ENCODE measurements at places on chromosomes 7 and 10.

GRCh38 chr7:142196066-142196840 is 61.6 kb downstream of the PRSS58 start:
- no peak for DNase-seq

- DNase-seq = no peak
These were observed 54.9 kb upstream of the DPYSL4 start for GRCh38 chr10:132131581-132132420.

DNA sequence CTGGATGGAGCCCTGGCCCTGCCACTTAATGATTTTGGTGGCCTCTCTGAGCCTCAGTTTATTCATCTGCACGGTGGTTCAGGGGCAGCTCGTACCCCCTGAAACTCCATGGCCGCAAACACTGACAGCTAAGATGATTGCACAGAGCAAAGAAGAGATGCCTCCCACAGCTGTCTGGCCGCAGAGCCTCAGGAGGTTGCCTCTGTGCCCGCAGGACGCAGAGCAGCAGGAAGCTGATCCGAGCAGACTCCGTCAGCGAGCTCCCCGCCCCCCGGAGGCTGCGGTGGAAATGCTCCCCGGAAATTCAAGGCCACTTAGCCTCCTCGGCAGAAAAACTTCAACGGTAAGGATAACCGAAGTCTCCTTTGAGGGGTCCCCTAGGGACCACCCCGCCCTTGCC is 30.2 kb upstream of the C10orf53 start:
- DNase-seq = no peak

GRCh38 chr7:50314836-50315592 is 10.5 kb downstream of the IKZF1 start:
- DNase-seq = no peak

- DNase-seq = no peak
These were observed 23.4 kb upstream of the RELN start for GRCh38 chr7:104012835-104013234.

DNA sequence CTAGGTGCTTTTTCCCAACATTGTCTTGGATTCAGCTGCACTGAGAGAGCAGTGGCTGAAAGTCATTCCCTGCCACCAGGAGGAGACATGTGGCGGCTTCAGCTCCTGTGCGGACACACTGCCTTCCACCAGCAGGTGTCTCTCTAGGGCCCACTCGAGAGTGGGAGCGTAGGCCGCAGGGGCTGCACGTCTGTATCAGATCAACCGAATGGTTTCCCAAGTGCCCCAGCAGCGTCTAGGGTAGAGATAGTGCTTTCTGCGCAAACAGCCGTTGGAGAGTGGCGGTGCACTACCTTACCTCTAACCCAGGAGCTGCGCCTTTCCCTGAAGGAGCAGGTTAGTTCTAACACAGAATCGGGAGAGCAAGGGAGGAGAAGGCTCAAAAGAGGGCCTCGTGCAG is 31.7 kb downstream of the PAPOLB start:
- DNase-seq = peak; percentile 34

- no peak for DNase-seq
These were observed 456 bp upstream of the DLD start for GRCh38 chr7:107890493-107890961.

DNA sequence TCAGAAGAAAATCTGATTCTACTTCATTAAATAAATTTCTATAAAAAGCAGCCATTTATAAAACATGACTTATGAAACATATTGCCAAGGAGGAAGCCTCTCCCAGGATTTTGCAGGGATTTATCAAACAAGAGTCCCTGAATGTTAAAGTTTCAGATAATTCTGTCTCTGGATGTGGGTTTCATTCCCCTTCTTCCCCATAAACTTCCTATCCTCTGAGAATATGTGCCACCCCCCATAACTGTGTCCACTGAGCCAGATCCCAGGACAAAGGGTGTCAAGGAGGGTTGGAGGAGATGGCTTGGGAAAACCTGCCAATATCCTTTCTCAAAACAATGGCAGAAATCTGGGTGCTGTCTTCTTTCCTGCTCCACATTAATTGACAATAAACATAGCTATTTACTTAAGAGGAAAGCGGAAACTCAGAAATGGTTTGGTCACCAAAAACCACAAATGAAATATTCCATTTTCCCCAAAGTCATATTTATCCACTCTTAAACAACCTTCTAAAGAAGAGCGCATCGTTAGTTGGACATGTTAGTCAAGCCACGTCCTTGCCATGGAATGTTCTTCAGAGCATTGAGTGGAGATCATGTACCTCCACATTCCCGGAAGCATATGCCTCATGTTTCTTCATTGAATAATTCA is 54.3 kb upstream of the AKR1E2 start:
- DNase-seq = no peak

GRCh38 chr7:27992755-27993493 is 187.7 kb downstream of the JAZF1 start:
- no peak for DNase-seq

DNA sequence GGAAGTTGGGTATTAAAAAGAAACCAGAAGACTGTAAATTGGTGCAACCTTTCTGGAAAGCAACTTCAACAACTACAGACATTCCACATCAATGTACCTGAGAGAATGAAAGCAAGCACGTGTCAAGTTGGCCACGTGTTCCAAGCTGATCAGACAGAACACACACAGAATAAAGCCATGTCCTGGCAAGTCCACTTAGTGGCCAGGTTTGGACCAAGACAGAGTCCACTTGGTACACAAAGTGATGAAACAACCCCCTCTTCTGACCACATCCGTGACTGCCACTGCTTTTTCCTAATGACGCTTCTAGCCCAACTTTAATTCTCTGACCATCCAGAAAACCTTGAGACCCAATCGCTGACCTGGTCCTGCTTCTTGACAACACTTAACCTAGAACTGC is 109.4 kb downstream of the ABLIM1 start:
- DNase-seq = no peak

DNA sequence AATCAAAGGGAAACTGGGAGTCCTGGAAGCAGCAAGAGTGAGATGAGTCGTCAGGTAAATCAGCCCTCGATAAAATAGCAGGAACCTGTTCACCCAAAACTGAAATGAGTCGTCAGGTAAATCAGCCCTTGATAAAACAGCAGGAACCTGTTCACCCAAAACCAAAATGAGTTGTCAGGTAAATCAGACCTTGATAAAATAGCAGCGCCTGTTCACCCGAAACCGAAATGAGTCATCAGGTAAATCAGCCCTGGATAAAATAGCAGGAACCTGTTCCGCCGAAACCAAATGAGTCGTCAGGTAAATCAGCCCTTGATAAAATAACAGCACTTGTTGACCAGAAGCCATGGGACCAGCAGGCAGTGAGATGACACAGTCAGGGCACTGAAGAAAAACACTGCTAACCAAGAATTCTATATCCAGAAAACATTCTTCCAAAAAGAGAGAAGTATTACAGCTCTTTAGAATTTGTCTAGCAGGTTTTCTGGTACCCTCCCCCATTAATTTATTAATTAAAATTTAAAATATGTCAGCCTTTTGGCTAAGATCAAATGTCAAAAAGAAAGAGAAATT is 3.4 kb upstream of the CYP2E1 start:
- no peak for DNase-seq

GRCh38 chr10:15084502-15084922 is 4.1 kb downstream of the ACBD7 start:
- no peak for DNase-seq

DNA sequence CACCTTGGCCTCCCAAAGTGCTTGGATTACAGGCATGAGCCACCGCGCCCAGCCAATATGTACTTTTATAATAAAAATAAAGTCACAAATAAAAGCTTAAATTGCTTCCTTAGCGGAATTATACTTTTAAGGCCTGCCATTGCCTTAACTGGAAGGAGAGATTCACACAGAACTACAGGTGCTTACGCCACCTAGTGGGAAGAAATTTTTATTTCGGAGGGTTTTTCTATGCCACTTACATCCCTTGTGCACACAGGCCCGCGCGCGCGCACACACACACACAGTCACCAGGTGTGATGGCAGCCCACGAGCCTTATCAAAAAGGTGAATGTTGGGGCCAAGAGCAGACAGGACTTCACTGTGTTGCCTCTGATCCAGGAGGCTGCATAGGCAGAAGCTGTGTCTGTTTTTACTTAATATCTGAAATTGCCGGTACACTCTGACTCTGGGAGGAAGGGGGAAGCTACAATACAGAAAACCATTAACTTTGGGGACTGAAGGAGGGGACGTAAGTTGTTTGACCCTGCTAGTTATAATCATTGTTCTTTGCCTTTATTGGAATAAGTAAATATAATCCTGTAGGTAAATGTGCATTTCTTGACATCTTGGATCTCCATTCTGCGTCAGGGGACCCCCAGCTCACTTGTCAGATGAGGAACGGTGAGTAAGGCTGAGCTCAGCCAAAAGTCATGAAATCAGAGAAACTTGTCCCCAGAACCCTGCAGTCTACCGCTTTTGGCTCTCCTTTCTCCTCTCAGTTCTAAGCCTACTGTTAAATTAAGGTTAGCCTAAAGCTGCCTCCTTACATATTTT is 87.1 kb downstream of the SLC16A9 start:
- DNase-seq = no peak

GRCh38 chr7:83452256-83452655 is 196.7 kb downstream of the SEMA3E start:
- DNase-seq = no peak

- no peak for DNase-seq
These were observed 126.3 kb upstream of the CHST15 start for GRCh38 chr10:124219655-124220054.

DNA sequence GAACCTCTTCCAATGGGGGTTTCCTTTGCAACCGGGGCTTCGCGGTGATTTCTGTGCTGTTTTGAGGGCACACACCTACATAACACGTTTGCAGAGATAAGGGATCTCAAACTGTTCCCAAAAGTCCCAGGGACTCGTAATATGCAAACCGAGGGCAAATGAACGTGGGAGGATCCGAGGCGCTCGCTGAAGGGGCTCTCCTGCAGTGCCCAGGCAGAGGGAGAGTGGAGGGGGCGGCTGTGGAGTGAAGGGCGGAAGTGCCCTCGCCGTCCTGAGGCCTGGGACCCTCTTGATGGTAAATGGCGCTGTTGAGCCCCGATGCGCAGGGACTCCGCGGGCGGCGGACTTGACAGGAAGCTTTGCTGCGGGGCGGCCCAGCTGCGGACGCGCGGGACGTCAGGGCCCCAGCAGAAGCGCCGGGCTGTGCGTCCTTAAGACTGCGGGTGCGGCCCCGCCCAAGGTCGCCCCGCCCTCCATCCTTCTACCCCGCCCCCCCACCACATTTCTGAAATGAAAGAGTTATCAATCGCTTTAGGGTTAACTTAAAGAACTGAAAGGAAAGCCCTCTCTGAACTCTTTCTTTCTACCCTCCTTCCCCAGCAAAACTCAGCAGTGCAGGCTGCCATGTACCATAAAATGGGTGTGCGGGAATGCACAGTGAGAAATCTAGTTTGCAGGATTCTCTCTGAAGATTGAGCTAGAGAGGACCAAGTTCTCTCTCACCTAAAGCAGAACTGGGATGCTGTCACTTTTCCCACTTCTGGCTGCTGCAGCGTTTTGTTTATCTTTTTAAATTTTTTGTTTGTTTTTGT is 151.8 kb upstream of the YAE1 start:
- DNase-seq = no peak

GRCh38 chr10:77244746-77245145 is 392.9 kb downstream of the KCNMA1 start:
- no peak for DNase-seq

- DNase-seq = no peak
These were observed 88.9 kb upstream of the KLF6 start for GRCh38 chr10:3873728-3874461.

GRCh38 chr10:6924166-6924565 is 344.1 kb upstream of the PRKCQ start:
- no peak for DNase-seq

- DNase-seq = no peak
These were observed 175.1 kb downstream of the COBL start for GRCh38 chr7:51141451-51142003.

DNA sequence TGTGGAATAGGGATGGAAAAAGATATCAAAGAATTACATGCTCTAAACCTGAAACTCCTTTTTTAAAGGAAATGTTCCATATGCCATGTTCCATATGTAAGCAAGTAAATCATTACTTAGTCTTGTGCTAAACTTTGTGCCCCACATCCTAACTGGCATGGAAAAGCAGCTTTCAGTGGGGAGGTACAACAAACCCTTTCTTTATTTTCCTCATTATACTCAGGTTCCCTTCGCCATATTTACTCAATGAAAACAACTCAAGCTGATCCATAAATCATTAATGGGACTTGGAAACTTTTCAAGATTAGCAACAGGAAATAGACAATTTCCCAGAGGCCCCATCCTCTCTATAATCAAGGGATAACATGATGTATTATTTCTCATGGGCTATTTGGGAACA is 56.0 kb downstream of the GSAP start:
- DNase-seq = no peak

- DNase-seq = no peak
These were observed 31.0 kb upstream of the ETV1 start for GRCh38 chr7:14020339-14020900.

DNA sequence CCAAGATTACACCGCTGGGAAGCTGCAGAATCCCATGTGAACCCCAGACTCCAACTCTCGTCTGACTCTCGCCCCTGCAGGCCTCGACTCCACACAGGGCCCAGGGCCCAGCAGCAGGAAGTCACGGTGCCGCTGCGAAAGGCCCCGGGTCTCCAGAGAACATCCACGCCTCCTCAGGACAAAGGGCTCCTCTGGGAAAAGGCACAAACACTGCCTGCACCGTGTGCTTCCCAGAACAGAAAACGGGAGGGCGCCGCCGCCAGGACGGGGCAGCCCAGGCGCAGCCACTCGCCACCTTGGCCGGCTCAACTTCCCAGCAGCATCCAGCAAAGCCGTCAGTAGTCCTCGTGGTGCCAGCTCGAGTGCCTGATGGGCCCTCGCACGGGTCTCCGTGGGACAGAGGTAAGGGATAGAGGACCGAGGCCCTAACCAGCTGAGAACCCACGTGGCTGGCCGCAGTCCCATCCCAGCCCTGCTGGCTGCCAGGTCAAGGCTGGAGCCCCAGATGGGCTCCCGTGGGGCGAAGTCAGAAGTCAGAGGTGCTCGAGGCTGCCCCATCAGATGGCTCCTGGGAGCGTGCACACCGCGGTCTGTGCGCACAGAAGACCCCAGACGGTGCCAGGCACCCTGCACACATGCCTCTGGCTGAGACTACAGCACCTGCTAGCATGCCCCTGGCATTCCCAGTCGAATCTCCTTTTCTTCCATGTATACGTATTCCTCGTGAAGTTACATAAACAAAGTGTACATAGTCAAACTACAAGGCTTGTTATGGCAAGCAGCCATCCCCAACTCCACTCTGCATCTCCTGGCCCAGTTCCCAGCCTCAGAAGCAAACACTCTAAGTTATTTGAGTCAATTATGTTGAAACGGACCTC is 60.2 kb downstream of the MAD1L1 start:
- DNase-seq = no peak

GRCh38 chr7:32298408-32299132 is 191.6 kb downstream of the LSM5 start:
- no peak for DNase-seq

Measured in stimulated activated CD8-positive, alpha-beta memory T cell treated with anti-CD3 and anti-CD28 coated beads, Interleukin-7, amount 100 ng/mL, for 4 hours (primary cell).